Right renal pelvis (tissue), 4 donors: ENCODE measurements at places on chromosomes 12 and 14. TPM values are rescaled to one million over a fixed set of nuclear protein-coding genes. Genes with fewer than 3 reads are reported as not detected.

The CARMIL3 gene
- polyA plus RNA-seq, result 1.9 TPM

The HOXC9 gene
- polyA plus RNA-seq, result 20.7 TPM

The USP5 gene
- 71.2 TPM for polyA plus RNA-seq

The NTF3 gene
- 5.5 TPM for polyA plus RNA-seq

GRCh38 chr12:109715310-109716091 lies 1.9 kb downstream of the FAM222A start:
- no peak for DNase-seq

- DNase-seq, result no peak
Observed at GRCh38 chr12:15602051-15602672, 187.0 kb downstream of the EPS8 start.

DNA sequence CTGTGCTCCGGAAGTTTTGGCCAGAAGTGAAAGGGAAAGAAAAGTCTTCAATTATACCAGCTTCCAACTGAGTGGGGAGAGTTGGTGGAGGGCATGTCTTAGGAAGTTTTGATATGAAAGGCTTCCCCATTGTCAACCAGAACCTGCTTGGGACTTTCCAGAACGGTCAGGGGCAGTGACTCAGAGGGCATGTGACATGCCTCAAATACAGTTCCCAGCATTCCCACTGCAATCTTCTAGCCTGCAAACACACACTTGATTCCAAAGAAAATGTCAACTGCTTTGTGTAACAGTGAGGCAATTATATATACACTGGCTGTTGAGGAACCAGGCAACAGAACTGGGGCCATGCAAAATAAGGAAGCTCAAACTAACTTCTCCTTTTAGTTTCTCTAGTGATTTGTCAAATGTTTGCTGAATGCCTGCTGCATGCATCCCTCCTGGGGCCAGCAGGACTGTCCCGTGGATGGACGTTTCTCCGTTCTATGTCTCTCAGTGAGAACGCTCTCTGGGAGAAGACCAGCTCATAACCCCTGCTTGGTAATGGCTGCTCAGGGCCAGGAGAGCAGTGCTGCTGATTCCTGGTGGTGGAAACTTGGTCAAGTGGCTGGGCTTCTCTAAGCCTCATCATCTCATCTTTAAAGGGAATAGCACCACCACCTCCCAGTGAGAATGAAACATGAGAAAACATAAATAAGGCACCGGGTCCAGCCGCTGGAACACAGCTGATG lies 18.3 kb downstream of the SLC25A47 start:
- DNase-seq, result no peak

- no peak for DNase-seq
Observed at GRCh38 chr12:19490908-19491307, 51.6 kb downstream of the AEBP2 start.

DNA sequence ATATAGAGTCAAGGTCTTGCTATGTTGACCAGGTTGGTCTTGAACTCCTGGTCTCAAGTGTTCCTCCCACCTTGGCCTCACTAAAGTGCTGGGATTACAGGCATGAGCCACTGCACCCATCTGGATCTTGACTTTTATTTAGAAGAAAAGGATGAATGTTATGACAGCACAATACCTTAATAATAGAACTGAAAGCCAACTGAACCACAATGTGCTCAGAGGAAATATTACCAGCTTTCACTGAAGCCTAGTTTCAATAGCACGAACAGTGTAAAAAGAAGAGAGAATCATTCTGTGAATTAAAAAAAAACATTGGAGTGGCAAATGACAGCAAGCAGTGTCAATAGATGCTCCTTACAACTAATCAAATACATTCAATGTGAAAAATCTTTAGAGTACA lies 239.2 kb upstream of the RMST start:
- no peak for DNase-seq

GRCh38 chr12:120199595-120200306 lies 1.2 kb downstream of the RPLP0 start:
- no peak for DNase-seq

DNA sequence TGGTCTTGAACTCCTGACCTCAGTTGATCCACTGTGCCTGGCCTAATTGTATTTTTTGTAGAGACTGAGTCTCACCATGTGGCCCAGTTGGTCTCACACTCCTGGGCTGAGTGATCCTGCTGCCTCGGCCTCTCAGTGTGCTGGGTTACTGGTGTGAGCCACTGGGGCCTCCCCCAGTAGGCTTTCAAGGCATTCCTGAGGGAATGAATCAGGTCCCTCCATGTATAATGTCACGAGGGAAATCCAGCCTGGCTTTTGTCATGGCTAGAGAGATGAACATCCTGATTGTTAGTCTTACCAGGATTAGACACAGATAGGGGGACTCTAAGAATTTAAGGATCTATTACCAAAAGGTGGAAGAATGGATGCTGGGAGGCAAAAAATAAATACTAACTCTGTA lies 51.9 kb downstream of the CPSF2 start:
- no peak for DNase-seq

- DNase-seq, result no peak
Observed at GRCh38 chr14:32366256-32366879, 37.3 kb downstream of the AKAP6 start.

GRCh38 chr12:118430516-118430915 lies 54.2 kb downstream of the SUDS3 start:
- DNase-seq, result no peak

- DNase-seq, result no peak
Observed at GRCh38 chr12:96219700-96220206, 25.6 kb downstream of the ELK3 start.

GRCh38 chr14:81831128-81831820 lies 297.6 kb upstream of the SEL1L start:
- no peak for DNase-seq

DNA sequence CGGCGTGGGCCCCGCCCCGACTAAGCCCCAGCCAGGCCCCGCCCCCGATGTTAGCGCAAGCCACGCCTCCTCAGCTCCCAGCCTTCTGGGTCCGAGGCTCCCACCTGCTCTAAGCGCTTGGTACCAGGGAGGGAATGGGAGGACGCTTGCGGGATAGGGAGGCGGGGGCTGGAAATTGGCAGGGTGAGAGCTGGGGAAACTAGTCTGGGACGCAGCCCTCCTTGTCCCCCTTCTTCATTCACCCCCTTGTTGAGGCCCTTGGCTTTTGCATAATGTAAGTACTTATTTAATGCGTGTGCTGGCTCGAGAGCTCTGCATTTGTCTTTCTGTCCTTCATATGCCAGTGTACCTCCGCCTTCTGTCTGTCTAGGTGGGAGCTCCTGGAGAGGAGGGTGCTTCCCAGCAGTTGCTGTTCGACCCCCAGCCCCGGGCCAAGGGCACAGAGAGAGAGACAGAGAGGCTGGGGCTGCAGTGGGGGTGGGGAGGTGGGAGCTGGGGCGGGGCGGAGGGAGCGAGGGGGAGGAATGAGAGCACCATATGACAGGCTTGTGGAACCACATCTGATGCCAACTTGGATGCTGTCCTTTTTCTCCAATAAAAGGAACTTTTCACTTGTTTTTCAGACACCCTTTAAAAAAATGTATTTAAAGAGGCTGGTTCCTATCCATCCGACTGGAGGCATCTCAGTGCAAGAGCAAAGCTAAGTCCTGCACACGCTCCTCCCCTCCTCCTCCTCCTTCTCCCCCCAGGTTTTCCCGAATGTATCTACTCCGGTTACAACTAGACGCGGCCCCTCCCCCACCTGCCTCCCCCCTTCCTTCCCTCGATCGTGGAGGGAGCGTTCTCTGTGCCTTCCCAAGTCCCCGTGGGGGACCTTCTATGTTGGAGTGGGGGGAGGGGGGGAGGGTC lies 25.6 kb upstream of the MAP1LC3B2 start:
- DNase-seq, result peak; percentile 80

GRCh38 chr14:84080944-84081343 lies 1449.0 kb upstream of the FLRT2 start:
- DNase-seq, result no peak

DNA sequence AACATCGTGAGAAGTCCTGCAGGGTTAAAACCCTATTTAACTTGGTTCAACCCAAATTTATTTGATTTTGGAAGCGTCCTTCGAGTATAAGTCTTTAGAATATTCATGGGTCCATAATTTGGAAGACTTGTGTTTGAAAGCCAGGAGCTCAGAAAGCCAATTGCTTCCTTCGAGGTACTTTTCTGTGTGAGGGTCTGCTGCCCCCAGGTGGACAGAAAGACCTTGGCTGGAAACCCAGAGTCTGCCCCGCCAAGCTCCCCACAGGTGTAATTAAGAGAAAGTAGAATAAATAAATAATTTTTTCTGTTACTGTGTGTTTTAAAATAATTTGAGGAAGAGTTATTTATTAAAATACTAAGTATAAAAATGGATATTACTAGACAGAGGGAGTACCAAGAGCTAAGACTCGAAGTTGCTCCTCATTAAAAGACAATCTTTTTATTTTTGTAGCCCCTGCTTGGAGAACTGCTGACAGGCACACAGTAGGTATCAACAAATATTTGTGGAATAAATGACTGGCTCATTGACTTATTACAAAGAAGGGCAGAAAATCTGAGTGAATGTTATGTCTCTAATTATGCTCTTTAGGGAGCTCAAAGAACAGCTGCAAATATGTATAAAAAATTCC lies 105.8 kb downstream of the PAH start:
- DNase-seq, result no peak

GRCh38 chr14:36508418-36509068 lies 11.5 kb downstream of the NKX2-1 start:
- no peak for DNase-seq

GRCh38 chr12:66533767-66534166 lies 145.1 kb downstream of the GRIP1 start:
- DNase-seq, result no peak

- no peak for DNase-seq
Observed at GRCh38 chr12:91918431-91918830, 227.2 kb downstream of the BTG1 start.

- no peak for DNase-seq
Observed at GRCh38 chr12:108816652-108817335, 40.6 kb downstream of the SSH1 start.

GRCh38 chr12:1919284-1919683 lies 832 bp upstream of the CACNA2D4 start:
- DNase-seq, result no peak

DNA sequence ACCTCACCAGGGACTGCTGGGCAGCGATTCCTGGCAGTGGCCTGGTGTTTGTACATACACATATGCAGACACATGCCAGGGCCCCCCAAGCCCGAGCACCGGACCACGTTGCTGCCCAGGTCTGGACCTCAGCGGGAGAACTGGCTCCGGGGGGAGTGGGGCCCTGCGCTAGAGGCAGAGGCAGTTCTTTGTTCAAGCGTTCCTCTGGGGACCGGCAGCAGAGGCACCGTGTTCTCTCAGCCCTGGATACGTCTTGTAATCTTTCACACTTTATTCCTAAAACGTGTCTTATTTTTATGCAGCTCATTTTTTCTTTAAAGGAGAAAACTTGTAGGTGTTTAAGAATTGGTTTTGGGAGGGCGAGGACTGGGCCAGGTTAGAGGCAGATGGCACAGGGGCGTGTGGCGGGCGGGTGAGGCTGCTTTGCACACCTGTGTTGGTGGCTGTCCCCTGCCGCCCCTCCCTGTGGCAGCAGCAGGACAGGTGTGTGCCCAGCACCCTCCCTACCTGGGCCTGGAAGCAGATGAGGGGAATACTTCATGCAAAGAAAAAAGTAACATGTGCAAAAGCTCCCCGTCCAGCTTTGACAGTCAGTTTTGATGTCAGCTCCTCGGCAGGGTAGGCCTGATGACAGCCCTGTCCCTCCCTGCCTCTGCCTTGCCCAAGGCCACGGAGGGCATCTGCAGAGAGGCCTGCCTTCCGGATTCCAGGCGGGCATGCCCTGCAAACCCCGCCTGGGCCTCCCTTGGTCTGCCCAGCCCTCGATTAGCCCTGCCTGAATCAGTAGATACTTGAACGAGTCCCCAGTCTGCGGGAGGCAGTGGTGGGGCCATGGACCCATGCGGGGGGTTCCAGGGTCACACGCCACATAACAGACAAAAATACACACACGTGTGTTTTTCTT lies 7.0 kb upstream of the PUS1 start:
- DNase-seq, result no peak

GRCh38 chr12:66409195-66409871 lies 107.0 kb downstream of the HELB start:
- DNase-seq, result peak; percentile 24

- DNase-seq, result no peak
Observed at GRCh38 chr14:31137214-31137889, 70.2 kb downstream of the HECTD1 start.

DNA sequence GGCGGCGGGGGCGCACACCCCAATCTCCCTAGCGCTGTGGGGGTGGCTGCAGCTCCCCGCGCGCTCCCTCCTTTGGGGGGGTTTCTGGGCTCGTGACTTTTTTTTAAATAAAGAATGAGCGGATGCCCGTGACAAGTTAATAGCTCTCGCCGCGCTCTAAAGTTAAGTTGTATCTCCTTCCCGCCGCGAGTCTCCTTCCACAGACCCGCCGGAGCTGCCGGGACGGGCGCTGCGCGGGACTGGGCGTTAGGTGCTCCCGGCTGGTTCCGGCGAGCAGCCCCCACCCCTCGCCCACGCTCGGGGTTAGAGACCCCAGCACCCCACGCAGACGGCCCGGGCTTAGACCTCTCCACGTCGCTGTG lies 82.6 kb upstream of the HMGA2 start:
- DNase-seq, result peak; percentile 48

DNA sequence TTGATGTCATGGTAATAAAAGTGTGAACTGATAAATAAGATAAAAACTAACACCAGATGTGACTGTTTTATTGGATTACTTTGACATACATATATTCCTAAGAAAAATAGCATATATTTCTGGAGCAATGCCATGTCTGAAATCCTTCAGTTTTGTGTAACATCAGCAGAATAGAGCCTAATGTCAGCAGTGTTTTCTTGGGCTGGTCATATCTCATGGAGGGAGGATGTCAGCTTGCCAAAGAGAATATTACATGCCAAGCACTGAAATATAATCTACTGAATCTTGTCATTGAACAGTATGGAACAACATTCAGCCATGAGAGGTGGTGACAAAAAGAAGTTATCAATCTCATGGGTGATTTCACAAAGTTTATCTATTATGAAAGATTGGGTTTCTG lies 220.3 kb downstream of the KLHL28 start:
- DNase-seq, result no peak

GRCh38 chr14:63611078-63611477 lies 30.6 kb downstream of the WDR89 start:
- no peak for DNase-seq

GRCh38 chr14:24330973-24331674 lies 3.7 kb downstream of the ADCY4 start:
- no peak for DNase-seq

GRCh38 chr14:100864960-100865681 lies 38.4 kb downstream of the RTL1 start:
- no peak for DNase-seq

GRCh38 chr14:51317373-51317772 lies 77.3 kb downstream of the TMX1 start:
- no peak for DNase-seq
